ENCODE measurements at places on chromosomes 2 and 18.
A peak's percentile ranks its signal among the peaks of the same experiment; 100 is the strongest.

DNA sequence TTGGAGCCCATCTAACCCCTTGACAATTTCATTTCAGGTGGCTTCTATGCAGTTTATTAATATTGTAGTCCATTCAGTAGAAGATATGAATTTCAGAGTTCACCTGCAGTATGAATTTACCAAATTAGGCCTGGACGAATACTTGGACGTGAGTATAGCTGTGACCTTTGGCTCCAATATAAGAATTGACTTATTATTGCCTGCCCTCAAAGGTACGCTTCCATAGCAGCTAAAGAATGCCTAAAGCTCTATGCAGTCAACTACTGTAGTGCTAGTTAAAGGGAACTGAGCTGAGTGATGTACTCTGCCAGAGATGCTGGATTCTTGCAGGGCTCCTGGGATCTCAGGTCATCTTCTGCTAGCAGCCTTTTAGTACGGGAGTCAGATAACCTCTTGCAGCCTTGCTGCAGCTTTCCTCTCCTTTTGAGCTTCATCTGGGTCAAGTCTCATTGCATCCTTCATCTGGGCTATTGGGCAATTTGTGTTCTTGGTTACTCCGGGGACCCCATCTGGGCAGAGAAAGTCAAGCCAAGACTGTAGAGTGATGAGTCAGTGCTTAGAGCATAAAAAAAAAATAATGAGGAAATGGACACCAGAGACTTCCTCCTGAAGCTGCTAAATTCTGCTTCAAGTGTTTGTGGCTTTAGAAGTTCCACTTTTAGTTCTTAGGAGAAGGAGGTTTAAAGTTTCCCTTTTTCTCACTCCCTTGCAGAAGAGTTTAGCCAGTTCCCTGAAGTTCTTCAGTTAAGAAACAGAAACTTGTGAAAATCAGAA lies 105.6 kb downstream of the PRPF40A start:
- DNase-seq, result no peak

DNA sequence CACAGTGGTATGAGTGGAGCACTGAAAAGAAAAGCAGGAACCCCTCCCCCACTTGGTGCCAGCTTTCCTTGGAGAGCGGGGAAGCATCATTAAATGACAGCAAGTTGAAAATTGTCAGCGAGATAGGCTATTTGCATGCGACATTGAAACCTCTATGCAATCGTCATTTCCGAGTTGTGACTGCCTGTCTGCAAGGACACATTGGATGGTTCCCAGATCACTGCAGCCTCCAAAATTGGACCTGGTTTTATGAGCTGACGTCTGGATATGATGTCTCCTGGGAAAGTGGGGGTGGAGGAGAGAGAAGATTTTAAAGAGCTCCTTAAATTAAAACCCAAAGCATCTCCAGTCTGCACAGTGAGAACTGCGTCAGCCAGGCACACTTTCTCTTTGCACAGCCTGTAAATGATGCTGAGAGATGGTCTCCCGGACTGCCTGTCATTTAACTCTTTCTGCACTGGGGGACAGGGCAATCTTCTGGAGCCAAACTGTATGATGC lies 57.8 kb upstream of the KIF5C start:
- no peak for DNase-seq

DNA sequence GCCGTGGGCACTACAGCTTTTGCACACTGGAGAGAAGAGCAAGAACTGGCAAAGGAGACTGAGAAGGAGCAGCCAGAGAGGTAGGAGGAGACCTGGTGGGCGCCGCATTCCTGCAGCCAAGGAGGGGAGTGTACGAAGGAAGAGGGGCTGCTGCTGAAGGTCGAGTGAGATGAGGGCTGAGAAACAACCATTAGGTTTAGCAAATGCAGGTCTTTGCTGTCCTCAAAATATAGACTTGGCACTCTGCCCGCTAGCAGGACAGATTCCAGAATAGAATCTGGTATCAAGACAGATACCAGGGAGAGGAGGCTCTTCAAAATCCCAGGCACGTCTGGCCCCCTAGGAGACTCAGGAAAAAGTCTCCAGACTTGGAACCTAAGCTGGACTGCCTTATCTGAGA lies 83.0 kb downstream of the TGOLN2 start:
- DNase-seq, result no peak

GRCh38 chr2:68710336-68710735 lies 24.3 kb upstream of the ARHGAP25 start:
- no peak for DNase-seq

GRCh38 chr18:12010187-12010802 lies 29.0 kb downstream of the IMPA2 start:
- DNase-seq, result no peak

DNA sequence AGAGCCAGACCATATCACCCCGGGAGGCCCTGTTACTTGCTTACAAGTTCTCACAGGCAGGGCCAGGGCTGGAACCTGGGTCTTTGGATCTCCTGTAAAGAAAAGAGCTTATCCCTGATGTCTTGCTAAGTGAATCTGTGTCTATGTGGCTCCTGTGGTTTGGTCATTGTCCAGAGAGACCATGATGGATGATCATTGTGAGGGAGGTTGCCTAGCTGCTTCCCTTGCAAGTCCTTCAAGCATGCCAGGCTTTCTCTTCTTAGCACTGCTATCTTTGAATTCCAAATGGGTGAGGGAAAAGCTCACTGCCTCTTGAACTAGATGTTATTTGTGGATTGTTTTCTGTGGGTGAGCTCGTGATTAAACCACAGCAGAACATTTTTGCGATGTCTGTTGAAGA lies 151.6 kb downstream of the FSHR start:
- DNase-seq, result no peak

GRCh38 chr2:15714609-15715008 lies 122.9 kb downstream of the DDX1 start:
- no peak for DNase-seq

GRCh38 chr2:46351098-46351749 lies 54.0 kb downstream of the EPAS1 start:
- peak; percentile 3 for DNase-seq

- no peak for DNase-seq
Measured at GRCh38 chr18:12031181-12031580, 49.9 kb downstream of the IMPA2 start.

- DNase-seq, result no peak
Measured at GRCh38 chr2:86383844-86384243, 46.4 kb upstream of the REEP1 start.

DNA sequence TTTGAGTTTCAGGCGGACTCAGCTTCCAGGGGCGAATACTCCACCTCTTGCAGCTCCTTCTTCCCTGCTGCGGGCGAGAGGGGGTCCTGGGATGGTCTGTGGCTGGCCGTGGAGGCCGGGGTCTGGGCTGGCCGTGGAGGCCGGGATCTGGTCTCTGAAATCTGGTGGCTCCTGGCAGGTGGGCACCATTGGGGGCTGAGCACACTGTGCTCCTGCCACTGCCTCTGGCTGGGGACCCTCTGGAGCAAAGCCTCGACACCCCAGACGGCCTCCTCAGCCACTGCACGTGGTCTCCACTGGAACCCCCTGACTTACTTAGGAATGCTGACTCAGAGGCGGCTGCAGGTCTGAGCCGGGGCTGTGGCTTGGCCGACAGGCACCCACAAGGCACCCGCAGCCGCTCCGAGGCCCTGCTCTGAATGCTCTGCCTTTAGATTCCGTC lies 100.1 kb upstream of the ALKAL2 start:
- no peak for DNase-seq

GRCh38 chr2:147198651-147199171 lies 646.1 kb upstream of the ACVR2A start:
- no peak for DNase-seq

DNA sequence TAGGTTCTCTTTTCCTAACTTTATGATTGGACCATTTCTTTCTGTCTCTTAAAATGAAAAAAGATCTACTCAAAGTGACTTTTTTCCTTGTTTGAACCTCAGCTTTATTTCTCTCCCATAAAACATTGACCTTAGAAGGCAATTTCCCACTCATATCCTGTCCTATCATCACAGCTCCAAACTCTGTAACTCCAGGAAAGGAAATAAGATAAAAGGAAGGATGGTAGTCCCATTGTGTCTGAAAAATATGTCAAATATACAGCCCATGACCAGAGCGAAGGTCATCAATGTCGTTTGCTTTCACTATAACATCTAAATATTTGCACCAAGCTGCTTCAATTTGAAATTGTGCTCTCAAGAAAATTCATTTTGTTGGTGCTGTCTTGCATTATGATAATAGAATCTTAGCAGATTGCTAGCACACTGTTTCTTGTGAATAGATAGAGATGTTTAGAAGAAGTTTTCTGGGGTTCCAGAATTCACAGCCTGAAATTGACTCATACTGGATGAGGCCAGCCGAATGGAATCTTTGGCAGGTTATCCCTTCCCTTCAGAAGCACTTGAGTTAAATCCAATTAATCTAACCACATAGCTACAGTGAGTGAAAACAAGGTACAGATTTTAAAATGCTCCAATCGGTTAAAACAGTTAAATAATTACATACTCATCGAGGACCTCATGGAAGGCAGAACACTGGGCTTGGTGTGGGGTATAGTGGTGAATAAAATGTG lies 95.1 kb downstream of the CRIM1 start:
- DNase-seq, result no peak

DNA sequence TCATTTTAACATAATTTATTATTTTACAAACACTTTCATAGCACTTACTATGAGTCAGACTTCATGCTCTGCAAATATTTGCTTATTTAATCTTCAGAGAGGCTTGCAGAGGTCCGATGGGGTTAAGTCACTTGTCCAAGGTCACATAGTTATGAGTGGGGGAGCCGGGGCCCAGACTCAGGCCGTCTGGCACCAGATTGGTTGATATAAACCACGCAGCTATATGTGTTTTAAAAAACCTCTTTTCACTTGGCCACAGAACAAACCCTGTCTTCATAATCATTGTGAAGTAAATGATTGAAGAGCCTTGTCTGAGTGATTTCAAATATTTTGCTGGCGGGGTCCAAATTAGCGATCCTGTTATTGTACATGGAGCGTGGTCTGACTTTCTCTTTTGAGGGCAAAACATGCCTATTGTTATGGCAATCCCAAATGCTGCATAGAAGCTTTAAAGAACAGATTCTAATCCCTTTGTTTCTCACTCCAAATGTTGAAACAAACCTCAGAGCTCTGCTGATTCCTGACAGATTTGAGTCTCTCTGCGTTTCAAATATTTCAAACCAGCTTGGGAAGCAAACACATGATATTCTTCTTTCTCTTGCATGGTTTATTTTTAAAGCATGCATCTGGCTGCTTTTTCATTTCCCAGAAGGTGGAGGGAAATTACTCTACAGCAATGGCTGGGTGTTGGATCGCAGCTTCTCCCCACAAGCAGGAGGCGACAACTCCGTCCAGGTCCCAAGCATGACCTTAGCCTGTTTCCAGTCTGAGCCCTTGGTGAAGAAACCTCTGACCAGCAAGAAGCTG lies 142.4 kb downstream of the DDX1 start:
- DNase-seq, result no peak

DNA sequence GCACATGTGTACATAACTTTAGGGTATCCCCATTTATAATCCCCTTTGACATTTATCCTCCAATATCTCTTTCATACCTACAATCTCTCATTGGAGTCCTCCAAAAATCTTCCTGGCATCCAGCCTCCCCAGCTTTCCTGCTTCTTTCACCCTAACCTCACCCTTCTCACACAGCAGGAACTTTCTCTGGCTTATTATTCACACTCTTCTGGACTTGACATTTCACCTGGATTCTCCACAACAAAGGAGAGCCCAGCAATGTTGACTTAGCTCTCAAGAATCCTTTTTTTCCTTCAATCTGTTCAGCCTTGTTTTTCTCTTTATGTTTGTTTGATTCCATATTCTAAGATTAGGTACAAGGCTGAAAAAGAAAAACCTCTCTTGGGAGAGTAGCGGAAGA lies 783.6 kb upstream of the ACVR2A start:
- no peak for DNase-seq
